ENCODE measurements at places on chromosomes 16 and 17.

DNA sequence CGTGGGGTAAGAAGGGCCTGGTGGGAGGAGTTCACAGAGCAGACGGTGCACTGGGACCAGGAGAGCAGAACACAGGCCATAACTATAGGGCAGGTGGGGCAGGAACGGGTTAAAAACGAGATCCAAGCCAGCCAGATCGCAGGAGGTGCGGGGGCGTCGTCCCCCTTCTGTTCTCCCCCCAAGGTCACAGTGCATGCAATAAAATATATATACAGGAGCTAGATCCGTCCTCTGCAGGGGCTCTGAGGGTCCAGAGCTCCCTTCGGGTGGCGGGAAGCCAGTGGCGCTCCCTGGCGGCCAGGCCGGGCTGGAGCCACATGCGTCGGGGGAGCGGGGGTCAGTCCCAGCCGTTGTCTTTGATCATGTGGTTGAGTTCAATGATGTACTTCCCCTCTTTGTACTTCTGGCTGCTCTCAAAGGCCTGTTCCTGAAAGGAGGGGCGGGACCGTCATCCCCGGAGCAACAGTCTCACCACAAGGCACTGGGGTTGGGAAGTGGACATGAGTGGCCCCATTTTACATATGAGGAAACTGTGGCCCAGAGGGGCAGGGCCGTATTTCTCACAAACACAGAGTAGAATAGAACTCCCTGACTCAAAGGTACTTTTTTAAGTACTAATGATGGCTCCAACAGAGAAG, 768 bp upstream of the TBX6 start:
- DNase-seq, result peak; percentile 59

DNA sequence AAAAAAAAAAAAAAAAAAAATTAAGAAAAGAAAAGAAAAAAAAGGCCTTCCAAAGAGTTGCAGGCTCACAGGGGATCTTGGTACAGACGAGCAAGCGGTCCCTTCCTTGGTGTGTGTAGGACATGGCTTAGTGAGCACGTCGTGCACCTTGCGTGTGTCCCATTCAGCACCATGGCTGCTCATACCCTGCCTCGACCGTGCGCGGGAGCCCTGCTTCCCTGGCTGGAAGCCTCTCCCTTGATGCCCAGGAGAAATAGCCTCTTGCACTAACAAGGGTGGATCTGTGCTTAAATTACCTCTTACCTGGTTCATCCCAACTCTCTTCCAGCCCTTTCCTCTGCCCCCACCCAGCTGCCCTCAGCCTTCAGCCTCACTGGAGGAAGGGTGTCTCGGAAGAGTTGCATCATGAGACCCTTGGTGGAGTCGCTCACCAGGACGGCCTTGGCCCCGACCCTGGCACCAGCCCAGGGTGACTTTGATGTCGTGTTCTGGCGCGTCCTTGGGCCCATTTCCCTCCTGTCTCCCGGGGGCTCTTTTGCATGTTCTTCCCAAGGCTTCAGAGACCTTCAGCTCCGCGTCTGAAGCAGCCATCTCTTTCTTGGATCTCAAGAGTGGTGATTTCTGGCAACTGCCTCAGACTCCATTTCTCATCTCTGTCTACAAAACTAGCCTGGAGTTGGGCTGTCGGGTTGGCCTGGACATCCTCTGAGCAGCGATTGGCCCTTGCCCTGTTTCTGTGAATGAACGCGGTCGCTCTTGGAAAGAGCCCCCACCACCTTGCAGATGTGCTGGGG, 127.2 kb downstream of the CMIP start:
- peak; percentile 23 for DNase-seq

- DNase-seq, result no peak
Measured at GRCh38 chr16:27085182-27085581, 18.5 kb downstream of the C16orf82 start.

DNA sequence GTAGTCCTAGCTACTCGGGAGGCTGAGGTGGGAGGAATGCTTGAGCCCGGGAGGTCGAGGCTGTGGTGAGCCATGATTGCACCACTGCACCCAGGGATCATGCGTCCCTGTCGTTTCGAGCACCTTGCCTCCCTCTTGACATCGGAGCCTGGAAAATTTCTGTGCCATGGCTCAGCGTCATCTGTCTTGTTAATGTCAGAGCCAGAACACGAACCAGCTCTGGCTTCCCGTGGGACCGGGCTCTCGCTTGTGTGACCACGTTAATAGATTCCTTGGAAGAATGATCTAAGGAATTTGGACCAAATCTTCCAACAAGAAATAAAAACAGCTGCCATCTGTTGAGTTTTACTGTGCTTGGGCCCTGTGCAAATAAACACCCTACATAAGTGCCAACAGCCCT, 117.7 kb downstream of the ABCC1 start:
- DNase-seq, result peak; percentile 69

All from fibroblast of lung (primary cell).